ENCODE measurements at places on chromosomes 3 and 15.

DNA sequence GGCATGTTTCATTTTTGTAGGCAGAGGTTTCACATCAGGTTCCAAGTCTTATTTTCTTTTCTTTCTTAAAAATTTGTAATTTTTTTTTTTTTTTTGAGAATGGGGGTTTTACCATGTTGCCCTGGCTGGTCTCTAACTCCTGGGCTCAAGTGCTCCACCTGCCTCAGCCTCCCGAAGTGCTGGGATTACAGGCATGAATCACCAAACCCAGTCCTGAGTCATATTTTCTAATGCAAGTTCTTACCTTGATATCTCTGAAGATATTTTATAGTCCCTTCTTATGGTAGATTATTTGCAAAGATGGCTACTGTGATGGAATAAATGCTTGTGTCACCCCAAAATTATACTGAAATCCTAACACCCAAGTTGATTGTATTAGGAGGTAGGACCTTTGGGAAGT is 63.8 kb downstream of the SLC9A9 start:
- DNase-seq: no peak

- DNase-seq: no peak
Observed at GRCh38 chr3:48466386-48467109, 20.0 kb downstream of the ATRIP start.

- no peak for DNase-seq
Observed at GRCh38 chr3:20406611-20407011, 220.6 kb upstream of the SGO1 start.

GRCh38 chr3:49032646-49033304 is 3.6 kb upstream of the IMPDH2 start:
- DNase-seq: no peak

DNA sequence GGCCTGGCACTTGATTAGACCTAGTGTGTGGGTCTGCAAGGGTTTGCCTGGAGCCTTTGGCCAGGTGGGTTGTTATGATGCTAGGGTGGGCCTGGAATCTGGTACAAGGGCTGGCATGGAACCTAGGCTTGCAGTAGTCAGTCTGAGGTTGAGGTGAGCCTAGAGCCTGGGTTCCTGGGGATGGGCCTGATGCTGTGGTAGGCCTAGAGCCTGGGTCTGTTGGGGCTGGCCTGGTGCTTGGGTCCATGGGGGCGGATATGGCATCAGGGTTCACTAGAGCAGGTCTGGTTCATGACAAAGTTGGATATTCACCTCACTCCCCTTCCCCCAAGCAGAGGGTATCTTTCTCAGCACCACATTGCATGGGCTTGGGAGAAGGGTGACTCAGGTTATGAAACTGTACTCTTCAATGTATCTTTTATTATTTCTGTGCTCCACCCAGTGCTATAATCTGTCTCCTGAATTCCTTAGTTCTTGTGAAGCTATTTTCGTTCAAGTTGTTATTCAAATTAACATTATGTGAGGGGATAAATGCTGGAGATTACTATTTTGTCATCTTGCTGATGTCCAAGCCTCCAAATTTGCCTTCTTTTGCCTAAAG is 274.4 kb downstream of the NFKBIZ start:
- DNase-seq: no peak

DNA sequence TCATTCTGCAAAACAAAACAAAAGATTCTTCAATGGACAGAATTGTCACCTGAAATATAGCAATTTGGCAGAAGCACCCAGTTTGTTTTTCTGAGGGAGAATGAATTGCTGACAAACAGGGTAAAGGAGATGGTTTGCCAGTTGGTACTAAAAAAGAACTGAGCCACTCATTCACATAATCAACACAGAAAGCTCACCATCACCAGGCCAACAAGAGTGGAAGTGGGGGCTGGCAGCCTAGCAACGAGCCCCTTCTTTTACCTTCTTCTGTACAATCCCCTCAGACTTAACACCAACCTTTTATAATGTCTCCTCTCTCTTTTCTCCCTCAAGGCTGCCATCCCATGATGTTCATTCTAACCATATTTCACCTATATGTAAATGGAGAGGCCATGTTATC is 5.9 kb downstream of the TOP2B start:
- DNase-seq: no peak

DNA sequence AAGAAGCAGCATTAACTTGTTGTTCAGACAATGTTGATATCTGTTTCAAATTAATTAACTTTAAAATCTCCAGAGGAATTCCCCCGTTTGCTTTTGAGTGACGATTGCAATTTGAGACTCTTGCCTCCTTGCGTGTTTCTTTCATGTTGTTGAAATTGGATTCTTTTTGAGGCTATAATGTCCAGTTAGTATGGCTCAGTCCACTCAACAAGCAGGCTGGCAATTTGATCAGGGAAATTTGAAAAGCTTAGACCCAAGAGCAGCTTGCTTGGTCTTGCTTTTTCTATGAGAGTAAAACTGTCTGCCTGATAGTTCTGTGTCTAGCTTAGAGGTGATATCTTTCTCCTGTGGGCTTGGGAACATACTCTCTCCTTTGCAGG is 2.0 kb downstream of the ARID3B start:
- no peak for DNase-seq

DNA sequence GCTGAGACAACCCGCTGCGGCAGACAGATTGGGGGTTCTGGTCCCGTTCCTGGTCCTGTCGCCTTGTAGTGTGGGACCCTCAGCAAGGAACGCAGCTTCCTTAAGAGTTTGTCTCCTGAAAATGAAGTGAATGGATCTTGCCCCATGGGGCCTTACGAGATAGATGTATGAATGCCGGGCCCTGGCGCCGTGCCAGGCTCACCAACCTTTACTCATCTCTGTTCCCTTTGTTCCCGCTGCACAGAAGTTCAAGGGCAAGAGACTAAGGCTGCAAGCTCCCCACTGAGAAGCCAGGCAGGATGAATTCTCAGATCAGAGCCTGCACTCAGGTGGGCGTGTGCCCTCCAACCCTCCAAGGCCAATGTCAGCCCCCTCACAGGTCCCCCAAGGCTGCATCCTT is 162.7 kb upstream of the IQSEC1 start:
- DNase-seq: peak; percentile 7

- no peak for DNase-seq
Observed at GRCh38 chr3:191366675-191367074, 36.3 kb upstream of the UTS2B start.

DNA sequence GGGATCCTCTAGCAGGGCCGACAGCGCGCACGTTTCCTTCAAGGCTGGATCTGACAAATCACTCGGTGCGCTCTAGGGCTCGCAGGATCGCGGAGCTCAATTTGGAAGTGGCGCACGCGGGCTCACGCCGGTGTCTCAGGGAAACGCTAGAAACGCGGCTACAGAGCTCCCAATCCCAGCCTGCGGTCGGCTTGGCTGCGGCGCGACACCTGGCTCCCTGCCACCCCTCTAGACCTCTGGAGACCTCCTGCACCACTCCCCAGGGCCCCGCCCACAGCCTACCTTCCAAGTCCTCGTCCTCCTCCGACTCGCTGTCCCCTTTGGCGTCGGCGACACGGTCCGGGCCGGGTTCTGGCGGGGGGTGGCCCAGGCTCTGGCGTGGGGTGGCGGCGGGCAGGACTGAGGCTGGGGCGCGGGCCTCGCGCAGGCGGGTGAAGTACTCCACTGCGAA is 596 bp downstream of the PRKAR2A start:
- DNase-seq: no peak

DNA sequence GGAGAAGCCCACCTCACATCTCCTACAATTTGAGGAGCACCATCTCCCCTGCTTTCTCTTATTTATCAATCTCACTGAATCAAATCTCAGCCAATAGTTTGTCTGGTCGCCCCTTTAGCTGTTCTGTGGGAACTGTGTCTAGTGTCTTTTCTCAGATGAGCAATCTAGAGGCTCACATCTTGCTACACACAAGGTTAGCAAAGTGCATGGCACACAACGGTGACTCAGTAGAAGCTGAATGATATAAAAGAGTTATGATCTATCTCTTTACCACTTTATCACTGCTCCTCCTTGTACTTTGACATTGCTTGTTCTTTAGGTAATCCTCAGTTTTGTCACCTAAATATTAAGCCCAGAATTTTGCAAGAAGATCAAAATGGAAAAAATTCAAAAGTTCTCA is 16.8 kb upstream of the COLQ start:
- no peak for DNase-seq

- DNase-seq: no peak
Observed at GRCh38 chr3:9600597-9600996, 47.0 kb upstream of the LHFPL4 start.

DNA sequence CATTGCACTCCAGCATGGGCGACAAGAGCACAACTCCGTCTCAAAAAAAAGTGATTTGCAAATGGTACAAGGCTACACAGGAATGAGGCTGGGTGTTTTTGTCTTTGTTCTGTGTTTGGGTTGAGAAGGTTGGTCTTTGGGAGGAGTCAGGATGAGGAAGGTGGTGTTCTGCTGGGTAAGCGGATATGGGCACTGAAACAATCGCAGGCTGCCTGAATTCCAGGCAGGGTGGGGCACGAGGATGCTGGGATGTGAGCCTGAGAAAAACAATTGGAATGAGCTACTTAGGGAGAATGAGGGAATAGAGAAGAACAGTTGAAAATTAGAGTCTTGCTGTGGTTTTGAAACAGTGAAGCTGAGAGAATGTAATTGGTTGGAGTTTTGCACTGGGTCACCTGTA is 51.6 kb downstream of the ZBTB38 start:
- DNase-seq: no peak

DNA sequence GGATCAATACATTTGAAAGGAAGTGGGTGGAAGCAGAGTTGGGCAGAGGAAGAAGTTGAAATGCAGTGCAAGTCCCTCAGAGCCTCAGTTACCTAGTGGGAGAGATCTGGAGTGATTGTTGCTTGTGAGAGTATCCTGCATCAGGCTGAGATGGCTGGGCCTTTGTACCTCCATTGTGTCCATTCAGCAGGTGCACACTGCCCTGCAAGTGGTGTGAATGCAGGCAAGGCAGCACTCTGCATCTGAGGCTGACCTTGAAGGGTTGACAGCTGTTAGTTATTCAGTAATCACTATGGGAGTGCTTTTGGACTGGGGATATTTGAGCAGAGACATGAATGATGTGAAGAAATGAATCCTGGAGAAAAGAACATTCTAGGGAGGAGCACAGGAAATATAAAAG is 25.2 kb downstream of the ATP6V1A start:
- DNase-seq: no peak

DNA sequence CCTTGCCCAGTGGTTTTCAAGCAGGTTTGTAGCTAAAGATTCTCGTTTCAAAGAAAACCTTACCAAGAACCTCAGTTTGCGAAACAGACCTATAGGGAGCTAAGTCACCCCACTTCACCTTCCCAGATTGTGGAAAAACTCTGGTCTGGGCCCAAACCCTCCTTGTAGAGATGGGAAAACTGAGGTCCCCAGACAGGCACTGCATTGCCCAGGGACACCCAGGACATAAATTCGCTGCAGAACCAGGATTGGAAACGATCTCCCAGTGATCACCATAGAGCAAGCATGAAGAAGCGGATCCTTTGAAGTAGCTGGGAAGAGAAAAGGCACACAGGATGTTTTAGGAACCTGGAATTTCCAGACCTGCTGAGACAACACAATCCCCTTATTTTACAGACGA is 85.6 kb upstream of the PIAS1 start:
- DNase-seq: no peak

GRCh38 chr3:76203578-76203977 is 418.2 kb upstream of the ZNF717 start:
- DNase-seq: no peak

GRCh38 chr15:92011611-92012367 is 158.3 kb downstream of the SLCO3A1 start:
- DNase-seq: peak; percentile 68

DNA sequence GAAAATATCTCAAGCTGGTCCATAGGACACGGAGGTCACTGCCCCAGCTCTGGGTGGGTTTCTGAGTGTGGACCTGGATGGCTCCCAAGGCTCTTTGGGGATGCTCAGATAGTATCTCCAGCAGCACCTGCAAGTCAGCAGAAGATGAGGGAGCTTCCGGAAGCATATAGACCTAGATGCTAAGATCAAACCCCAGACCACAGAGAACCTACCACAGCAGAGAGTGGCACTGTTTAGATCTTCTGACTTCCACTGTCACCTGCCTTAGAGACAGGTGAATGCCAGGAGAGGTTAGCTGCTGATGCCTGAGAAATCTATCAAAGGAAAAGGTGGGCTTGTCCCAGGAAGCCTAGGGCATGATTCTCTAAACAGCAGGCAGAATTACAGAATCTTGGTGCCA is 105.7 kb upstream of the TRPM1 start:
- DNase-seq: no peak

- no peak for DNase-seq
Observed at GRCh38 chr15:57092252-57092651, 173.8 kb downstream of the TCF12 start.

GRCh38 chr3:188397766-188398705 is 244.1 kb downstream of the LPP start:
- DNase-seq: no peak

GRCh38 chr15:31314380-31314779 is 12.3 kb upstream of the KLF13 start:
- DNase-seq: no peak

GRCh38 chr15:74179101-74179841 is 5.8 kb downstream of the ISLR start:
- DNase-seq: no peak

DNA sequence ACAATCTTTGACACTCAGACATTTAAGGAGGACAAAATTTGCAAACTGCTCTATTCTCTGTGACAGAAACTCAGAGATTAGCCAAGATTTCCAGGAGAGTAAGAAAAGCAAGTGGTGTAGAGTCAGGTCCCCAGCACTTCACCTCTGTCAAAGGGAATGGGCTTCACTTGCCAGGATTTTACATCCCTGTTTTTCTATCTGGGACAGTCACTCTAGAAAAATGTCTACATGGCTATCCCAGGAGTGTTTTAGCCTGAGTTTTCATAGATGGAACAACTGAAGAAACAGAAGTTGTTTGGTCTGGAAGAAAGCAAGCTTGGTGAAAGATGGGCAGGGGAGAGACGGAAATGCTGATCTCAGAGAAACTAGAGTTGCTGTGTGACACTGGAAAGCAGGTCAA is 3.0 kb downstream of the FAM219B start:
- DNase-seq: no peak

DNA sequence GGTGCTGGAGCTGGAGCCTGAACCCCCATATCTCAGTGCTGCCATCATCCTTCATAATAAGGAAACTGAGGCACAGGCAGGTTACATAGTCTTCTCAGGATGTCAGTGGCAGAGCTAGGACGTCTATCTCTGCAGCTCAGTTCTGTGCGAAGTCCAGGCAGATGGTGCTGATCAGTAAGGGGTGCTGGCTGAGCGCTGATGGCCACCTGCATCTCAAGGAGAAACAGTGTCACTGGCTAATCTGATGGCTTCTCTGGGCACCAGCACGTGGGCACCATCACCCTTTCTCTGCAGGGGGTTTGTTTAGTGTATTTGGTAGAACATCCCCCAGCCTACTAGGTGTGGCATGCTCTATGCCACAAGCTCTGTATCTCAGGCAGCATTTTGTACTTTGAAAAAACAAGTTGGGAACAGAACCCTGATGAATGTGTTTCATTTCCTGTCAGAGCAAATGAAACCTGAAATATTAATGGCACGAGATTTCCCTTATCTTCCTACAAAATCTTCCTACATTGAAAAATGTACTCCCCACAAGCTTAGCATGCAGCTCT is 35.1 kb downstream of the APBA2 start:
- DNase-seq: no peak

Measured in NCI-H187 treated with DMSO at 0.1 percent for 48 hours (cell line).